Glutamatergic neuron (in vitro differentiated cells): ENCODE measurements at places on chromosomes 3 and 15. TPM values are rescaled to one million over a fixed set of nuclear protein-coding genes. Genes with fewer than 3 reads are reported as not detected.

DNA sequence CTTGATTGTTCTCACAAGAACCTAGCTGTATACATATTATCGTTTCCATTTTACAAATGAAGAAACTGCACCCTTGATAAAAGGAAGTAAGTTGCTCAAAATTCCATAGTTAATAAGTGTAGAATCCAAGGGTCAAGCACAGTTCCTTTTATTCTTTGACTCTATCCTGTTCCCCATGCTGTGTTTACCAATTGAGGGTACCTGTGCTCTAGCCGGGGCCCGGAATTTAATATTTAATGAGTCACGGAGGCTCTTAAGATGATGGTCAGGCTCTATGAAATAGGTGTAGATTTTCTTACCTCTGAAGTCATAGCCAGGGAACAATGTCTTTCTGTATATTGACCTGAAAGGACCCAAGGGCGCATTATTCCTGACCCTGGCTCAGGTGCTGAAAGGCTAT, 65.2 kb downstream of the LPP start:
- DNase-seq = no peak
- peaks cover 4% of the 10 kb centered on the region for H3K27me3 ChIP-seq
- no peaks in the 10 kb centered on the region for H3K36me3 ChIP-seq
- H3K4me3 ChIP-seq = no peak overlapping the region
- H3K27ac ChIP-seq = no peak overlapping the region

The SERPINI2 gene
- total RNA-seq = not detected

The LRRC31 gene
- not detected for total RNA-seq

The GATA2 gene
- total RNA-seq = 3.6 TPM

The GALNT15 gene
- 0.39 TPM for total RNA-seq

DNA sequence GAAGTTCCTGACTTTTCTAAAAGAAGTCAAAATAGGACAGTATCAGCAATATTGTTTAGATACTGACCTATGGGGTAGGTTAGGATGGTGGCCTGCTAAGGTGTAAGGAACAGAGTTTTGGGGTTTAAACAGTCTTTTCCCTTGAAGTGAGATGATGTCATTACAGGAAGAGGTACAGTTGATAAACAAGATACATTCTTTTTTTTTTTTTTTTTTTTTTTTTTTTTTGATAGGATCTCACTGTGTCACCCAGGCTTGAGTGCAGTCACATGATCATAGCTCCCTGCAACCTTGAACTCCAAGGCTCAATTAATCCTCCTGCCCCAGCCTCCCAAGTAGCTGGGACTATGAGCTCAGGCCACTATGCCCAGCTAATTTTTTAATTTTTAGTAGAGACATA, 33.3 kb downstream of the SLC25A36 start:
- H3K27me3 ChIP-seq = no peaks in the 10 kb centered on the region
- H3K36me3 ChIP-seq = no peaks in the 10 kb centered on the region
- H3K4me1 ChIP-seq = no peaks in the 10 kb centered on the region
- DNase-seq = no peak
- no peak overlapping the region for H3K4me3 ChIP-seq

The BFSP2 gene
- not detected for total RNA-seq

GRCh38 chr3:73350996-73351395, 273.7 kb downstream of the PDZRN3 start:
- no peak overlapping the region for H3K27ac ChIP-seq
- H3K27me3 ChIP-seq = no peaks in the 10 kb centered on the region
- no peaks in the 10 kb centered on the region for H3K36me3 ChIP-seq
- H3K4me1 ChIP-seq = peaks cover 2% of the 10 kb centered on the region
